Stimulated activated CD4-positive, alpha-beta T cell treated with anti-CD3 and anti-CD28 coated beads, Interleukin-15, amount 100 ng/mL, for 1 hour (primary cell): ENCODE measurements at places on chromosomes 5 and 9.

GRCh38 chr9:82170866-82171265 lies 182.3 kb downstream of the SPATA31D1 start:
- no peak for DNase-seq

GRCh38 chr5:34580983-34581382 lies 75.1 kb upstream of the RAI14 start:
- DNase-seq, result no peak

DNA sequence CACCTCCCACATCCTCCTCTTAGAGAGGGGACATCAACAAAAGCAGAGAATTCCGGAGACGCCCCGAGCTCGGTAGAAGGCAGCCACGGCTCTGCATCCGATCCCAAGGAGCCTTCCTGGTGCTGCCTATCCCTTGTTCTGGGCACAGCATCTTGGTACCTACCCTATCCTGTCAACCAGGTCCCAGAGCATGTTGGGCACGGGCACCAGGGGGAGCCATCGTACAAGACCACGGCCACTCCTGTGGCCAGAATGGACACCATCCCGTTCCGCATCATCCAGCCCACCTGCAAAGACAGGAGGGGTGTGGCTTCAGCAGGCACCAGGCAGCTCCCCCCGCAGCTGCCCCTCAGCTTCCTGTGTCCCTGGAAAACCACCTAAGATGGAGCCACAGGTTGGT lies 62.7 kb upstream of the ZNF354A start:
- no peak for DNase-seq

GRCh38 chr5:144092508-144092907 lies 78.0 kb downstream of the YIPF5 start:
- no peak for DNase-seq

DNA sequence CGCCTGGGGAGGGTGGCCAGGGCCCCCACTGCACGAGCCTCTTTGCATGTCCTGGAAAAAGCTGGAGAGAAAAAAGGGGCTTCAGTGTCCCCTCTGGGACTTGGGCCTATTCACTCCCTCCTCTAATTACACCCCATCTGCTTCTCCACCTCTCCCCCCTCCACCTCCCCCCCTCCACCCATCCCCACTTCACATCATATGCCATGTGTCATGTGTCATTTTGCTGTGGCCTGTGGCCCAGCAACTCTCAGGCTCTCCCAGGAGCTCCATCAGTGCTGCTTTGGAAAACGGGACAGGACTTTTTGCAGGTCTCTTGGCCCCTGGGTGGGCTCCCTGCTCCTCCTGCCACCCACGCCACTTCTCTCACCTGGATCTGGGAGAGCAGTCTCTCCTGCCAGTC lies 68.7 kb downstream of the NTNG2 start:
- no peak for DNase-seq

DNA sequence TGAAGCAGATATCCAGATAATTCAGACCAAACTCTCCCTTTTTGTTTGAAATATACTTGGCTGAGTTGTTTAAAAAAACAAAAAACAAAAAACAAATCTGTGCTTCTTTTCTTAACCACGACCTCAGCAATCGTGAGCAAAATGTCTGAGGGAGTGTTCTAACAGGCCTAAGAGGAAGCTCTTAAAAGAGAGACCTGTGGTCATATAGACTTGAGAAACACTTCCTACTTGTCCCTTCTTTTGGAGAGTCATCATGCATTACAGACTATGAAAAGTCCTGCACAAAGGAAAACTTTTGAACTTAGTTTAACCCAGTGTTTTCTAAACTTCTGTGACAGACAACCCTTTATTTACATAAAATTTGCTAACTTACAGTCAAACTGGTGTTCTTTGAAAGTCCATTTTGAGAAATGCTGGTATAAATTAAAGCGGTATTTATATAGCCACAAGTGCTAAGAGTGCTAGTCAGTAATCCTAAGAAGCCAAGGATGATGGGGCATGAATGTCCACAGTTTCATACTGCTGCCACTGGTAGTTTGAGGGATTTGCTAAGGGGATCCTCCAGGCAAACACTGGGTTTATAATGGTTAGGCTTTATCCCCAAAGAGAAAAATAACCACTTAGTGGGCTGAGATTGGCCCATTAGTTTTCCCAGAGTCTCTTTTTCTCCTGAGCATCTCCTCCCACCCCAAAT lies 199.8 kb downstream of the LRRC70 start:
- DNase-seq, result no peak

GRCh38 chr5:126837906-126838539 lies 61.1 kb downstream of the LMNB1 start:
- no peak for DNase-seq

DNA sequence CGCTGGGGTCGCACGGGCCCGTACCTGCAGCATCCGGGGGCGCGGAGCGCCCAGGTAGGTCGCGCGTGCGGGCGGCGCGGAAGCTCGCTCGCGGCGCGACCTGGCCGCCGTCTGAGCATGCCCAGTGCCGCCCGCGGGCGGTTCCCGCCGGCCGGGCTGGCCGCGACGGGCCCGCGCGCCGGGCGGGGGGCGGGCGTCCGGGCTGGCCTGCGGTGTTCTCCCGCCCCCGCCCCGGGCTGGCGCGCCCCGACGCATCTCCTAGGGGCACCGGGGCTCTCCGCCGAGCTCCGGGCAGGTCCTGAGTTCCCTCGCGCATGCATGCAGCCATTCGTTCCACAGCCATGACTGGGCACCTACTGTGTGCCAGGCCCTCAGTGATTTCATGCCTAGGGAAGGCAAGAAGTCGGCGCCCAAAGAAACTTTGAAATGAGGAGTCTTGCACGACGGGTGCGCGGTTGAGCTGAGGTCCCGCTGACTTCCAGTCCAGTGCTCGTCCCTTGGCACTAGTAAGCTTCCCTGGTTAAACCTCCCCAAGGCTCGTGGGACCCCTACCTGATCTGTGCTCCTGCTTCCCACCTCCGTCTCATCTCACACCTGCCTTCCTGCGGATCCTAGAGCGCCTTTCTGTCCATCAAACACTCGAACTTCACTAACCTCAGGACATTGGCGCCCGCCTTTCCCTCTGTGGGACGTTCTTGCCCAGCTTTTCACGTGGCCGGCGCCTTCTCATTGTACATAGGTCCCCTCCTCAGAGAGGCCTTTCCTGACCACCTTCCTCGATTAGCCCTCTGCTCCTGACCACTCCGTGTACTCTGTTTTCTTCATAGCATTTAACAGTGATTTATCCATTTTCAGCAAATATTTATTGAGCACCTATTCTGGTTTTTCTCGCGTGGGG lies at the start of gene PTPN3:
Gene PTPN3 (minus strand): TSS at position 113 of the 898 bp plus-strand sequence. CDS start 34,873 bp downstream, outside the sequence.
- DNase-seq, result no peak

DNA sequence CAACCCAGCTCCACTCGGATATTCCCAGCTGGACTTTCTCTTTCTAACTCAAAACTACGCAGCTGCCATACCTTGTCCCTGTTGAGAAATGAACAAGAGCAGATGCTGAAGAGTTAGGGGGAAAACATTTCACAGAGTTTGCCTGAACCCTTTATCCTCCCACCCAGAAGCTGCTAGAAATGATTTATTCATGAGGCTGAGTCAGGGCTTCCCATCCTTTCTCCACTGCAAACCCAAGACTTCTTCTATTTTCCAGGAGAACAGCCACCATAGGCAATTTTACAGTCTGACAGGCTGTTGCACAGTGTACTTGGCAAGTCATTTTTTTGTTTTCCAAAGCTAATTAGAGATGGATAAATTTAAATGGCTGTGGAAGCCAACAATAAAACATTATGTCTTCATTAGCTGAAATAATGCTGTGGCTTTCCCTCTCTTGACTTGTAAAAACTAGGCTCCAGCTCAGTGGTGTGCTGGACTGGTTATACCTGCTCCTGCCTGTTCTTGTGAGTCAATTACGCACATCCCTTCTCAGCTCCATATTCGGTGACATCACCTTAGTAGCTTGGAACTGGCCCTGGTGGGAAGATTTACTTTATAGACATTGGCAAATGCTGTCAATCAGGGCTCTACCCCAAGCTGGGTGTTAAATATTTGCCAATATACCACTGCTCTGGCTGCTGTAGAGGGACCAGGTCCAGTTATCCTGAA lies 71.9 kb downstream of the KIF4B start:
- DNase-seq, result no peak

DNA sequence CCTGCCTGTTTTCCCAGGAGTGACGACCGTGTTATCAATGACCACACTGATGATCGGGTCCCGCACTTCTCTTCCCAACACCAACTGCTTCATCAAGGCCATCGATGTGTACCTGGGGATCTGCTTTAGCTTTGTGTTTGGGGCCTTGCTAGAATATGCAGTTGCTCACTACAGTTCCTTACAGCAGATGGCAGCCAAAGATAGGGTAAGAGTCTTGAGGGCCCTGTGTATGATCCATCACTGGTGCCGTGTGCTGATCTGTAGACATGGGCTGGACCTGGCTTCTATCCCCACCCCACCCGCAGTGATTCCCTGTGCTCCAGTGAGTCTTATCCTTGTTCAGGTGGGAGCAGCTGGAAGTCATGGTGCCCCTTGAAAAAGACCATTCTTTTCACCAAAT lies 26.0 kb downstream of the GABRP start:
- DNase-seq, result no peak

- DNase-seq, result no peak
Measured at GRCh38 chr5:65876496-65876895, 49.9 kb upstream of the ERBIN start.

GRCh38 chr9:26457151-26457550 lies 435.5 kb downstream of the CAAP1 start:
- DNase-seq, result no peak

DNA sequence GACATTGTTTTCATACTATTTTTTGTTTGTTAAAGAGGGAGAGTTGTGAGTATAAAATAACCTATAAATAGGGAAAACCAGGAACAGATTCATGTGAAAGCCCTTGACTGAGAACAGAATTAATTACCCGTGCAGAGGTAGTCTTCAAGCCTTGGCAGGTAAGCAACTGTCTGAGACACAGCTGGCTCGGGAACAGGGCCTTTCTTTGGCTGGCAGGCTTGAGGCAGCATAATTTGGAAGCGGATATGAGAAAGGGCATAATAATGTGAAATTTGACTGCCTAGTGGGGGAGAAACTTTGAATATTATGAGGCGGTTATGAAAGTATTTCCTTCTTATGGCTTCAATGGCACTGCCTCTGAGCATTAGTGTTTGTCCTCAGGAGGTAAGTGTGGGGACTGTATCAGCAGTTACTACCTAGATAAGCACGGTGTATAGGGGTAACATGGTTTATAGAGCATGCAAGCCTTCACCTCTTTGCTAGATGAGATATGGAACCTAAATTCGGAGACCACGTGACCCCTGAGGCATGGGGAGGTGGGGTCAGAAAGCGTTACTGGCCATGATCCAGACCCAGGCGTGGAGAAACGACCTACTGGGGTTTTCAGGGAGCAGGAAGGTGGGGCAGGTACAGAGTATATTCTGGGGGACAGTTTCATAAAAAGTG lies 210.2 kb upstream of the GAS1 start:
- no peak for DNase-seq

DNA sequence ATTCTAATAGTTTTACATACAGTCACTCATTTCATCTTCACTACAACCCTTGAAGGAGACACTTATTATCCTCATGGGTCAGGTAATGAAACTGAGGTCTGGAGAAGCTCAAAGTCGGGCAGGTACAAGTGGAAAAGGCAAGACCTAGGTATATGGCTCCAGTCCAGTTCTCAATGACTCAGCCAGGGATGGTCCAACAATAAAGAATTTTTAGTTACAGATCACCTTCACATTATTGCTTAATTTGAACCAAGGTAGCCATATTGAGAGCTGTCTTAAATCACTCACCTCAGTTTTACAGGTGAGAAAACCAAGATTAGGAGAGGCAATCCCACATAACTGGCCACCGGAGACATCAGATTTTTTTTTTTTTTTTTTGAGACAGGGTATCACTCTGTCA lies 55.4 kb downstream of the PTPN3 start:
- DNase-seq, result no peak

DNA sequence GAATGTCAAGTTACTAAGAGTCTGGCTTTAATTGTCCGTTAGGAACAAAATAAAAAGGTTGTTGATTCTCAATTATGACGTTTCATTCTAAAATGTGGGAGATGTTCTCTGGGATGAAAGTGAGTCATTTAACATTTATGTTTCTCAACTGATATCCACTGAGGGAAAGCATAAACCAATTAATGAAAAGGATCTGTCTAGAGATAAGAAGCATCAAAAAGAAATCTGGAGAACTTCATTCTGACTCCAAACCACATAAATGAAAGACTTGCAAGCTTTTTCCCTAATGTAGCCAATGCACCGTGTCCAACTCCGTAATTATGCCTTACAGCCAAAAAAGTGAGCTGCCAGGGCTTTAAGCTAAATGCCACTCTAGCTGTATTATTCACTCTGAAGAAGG lies 654.2 kb downstream of the TLE1 start:
- no peak for DNase-seq

DNA sequence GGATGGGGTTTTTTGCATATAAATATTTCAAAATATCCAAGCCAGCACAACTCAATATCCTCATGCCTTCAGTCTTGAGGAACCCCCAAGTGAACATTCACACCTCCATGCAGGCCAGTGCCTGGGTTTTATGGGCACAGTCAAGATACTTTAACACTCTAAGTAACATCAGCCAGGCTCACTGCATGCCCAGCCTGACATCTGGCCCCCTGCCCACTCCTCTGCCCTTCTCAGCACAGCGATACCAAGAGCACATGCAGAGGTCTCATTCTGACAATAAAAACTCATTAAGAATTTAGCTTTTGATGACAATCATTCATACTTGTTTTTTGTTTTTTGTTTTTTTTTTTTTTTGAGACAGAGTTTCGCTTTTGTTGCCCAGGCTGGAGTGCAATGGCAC lies 250.0 kb downstream of the CWC27 start:
- no peak for DNase-seq

GRCh38 chr5:93359296-93359959 lies 221.6 kb downstream of the NR2F1-AS1 start:
- DNase-seq, result no peak

GRCh38 chr5:165272436-165272835 lies 1767.0 kb downstream of the MAT2B start:
- no peak for DNase-seq

DNA sequence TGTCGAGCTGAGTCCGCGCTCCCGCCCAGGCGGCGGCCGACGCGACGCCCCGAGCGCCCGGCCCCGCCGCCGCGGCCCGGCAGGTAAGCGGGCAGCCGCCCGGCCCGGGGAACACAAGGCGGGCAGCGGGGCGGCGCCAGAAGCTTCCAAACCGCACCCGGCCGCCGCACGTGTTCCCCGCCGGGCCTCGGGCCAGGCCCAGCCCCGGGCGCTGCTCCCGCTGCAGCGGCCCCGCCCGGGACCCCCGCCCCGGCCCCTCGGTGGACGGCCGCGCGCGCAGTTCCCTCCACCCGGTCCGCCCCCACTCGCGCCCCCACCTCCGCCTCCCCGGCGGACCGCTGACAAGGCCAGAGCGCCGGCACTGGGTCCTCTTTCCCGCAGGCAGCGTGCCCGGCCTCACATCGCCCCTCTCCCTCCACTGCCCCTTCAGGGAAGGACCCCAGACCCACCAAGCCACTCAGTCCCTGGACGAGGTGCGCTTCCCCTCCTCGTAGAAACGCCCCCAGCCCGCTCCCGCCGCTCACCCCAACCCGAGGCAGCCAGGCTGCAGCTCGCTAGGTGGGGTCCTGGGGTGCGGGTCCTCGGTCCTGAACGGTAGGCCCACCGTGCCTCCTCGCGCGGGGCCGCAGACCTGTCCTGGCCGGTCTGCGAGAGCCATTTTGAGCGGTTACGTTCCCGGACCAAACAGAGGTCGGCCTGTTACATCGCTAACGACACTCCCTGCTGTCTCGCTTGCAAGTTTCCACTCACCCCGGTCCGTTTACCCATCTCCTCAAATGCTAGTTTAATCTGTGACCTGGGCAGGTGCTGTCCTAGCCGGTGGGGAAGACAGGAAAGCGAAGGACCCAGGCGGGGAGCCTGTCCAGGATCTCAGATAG lies 475 bp downstream of the WDR5 start:
- no peak for DNase-seq

GRCh38 chr9:98930792-98931191 lies 12.9 kb upstream of the COL15A1 start:
- no peak for DNase-seq
